ENCODE measurements at places on chromosomes 5 and 9.

DNA sequence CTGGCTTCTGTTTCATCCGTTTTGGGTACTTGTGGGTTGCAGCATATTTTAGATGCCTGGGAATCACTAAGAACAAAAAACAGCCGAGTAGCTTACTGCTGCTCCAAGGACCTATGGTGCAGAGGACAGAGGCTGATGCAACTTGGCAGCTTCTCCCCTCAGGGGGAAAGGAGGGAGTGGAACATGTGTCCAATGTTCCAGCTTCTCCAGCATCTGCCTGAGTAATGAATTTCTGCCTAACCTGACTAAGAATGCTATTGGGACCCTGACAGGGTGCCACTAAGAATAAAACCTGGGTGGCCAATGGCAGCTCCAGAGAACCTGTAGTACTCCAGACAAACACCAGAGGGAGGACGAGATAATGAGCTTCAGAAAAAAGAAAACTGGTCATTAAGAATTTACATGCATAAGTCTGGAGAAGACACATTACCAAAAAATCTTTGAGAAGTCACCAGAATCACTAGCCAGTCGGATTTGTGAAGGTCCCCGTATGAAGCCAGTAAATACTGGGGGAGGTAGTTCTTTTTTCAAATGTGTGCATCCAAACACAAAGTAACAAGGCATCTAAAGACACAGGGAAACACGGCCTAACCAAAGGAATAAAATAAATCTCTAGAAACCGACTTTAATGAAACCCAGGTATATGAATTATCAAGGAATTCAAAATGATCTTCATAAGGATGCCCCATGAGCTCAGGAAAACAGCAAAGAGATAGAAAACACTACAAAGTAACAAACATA, 293.5 kb downstream of the HINT1 start:
- H3K27me3 ChIP-seq: no peaks in the 10 kb centered on the region
- H3K4me3 ChIP-seq: no peak overlapping the region
- no peaks in the 10 kb centered on the region for H3K4me1 ChIP-seq
- DNase-seq: peak; percentile 34
- H3K36me3 ChIP-seq: no peaks in the 10 kb centered on the region
- H3K27ac ChIP-seq: no peak overlapping the region

DNA sequence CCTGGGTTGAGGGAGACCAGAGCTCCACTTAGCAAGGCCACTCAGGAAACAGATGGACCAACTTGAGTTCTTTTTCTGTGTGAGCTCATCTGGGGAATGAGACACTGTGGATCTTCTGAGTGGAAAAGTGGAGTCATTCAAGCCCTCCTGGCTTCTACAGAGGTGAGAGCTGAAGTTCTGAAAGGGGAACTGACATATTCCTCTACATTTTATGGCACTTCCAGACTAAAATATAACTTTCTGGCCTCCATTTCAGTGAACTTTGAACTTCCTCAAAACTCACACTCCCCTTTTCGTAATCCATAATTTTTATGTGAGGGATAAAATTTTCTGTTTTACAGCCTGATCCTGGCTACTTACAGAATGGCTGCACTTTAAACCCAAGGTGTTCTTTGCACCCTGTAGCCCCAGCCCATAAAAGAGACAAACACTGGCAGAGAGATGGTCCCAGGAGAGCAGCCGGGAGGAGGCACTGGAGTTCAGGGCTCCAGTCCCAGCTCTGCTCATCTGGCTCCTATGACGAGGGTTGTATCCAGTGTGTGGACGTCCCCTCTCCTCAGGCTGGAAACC, 10.8 kb downstream of the SPAAR start:
- no peak for DNase-seq
- H3K4me3 ChIP-seq: no peak overlapping the region
- H3K4me1 ChIP-seq: no peaks in the 10 kb centered on the region
- H3K36me3 ChIP-seq: no peaks in the 10 kb centered on the region
- no peaks in the 10 kb centered on the region for H3K27me3 ChIP-seq

DNA sequence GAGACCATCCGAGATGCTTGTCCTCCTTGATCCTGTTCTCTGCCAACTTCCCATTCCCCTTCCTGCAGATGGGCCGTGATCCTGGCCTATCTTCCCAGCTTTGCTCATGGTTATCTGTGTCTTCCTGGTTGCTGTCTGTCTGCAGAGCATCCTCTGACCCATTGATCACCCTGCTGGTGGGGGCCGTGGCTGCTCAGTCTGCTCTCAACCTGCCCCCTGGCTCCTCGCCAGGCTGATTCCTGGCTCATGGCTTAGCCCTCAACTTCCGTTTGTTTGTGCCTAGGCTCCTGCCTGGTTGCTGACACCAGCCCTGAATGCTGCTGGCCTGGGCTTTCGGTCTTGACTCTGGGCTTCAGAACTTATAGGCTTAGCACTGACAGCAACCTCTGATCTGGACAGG, 67.1 kb upstream of the SMIM15 start:
- no peak overlapping the region for H3K27ac ChIP-seq
- H3K36me3 ChIP-seq: no peaks in the 10 kb centered on the region
- no peaks in the 10 kb centered on the region for H3K27me3 ChIP-seq
- peak; percentile 10 for DNase-seq
- no peak overlapping the region for H3K4me3 ChIP-seq

DNA sequence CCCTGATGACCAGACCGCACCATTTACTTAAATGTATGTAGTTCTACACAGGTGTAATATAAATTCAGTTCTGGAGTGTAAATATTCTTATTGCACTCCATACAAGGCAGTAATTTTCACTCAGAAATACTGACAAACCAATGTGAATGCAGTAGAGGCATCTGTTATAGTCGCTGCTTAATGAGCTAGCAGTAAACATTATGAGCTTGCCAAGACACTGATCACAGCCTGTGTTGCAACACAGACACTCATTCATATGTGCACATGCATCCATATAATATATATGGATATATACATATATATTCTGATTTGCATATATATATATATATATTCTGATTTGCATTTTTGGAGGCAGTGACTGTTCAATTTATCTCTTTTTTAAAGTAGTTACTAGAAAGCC, 435.1 kb upstream of the ST8SIA4 start:
- H3K36me3 ChIP-seq: no peaks in the 10 kb centered on the region
- no peak overlapping the region for H3K27ac ChIP-seq
- H3K27me3 ChIP-seq: no peaks in the 10 kb centered on the region
- DNase-seq: no peak
- H3K4me1 ChIP-seq: no peaks in the 10 kb centered on the region

Data from cardiac muscle cell (in vitro differentiated cells and primary cell).